ENCODE measurements at places on chromosomes 12 and 14.

DNA sequence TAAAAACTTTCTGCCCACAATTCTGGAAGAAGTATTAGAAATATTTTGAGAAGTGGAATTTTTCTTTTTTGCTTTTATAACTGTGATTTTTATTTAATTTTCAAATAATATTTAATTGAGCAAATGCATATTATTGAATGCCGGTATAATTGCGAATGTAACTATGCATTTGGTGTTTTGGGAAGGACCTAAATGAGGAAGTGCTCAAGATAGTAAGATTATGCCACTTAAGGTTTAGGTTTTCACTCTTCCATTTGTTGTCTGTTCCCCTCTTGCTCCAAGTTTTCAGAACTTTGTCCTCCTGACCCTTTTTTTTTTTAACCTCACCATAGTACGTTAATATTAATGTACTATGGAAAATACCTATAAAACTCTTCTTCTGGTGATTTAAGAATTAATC lies 85.8 kb downstream of the KIAA0586 start:
- no peak for DNase-seq

GRCh38 chr12:78697817-78698415 lies 166.7 kb upstream of the SYT1 start:
- DNase-seq = no peak

DNA sequence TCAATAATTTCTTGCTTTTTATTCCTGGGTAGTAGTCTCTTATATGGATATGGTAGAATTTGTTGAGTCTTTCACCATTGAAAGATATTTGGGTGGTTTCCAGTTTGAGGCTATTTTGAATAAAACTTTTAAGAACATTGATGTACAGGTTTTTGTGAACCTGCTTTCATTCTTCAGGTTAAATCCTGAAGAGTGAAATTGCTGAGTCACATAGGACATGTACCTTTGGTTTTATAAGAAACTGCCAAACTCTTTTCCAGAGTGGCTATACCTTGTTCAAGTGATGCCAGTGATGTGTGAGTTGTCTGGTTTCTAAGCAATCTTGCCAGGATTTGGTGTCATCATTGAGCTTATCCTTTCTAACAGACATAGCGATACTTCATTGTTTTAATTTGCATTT lies 184.6 kb upstream of the PZP start:
- DNase-seq = no peak

DNA sequence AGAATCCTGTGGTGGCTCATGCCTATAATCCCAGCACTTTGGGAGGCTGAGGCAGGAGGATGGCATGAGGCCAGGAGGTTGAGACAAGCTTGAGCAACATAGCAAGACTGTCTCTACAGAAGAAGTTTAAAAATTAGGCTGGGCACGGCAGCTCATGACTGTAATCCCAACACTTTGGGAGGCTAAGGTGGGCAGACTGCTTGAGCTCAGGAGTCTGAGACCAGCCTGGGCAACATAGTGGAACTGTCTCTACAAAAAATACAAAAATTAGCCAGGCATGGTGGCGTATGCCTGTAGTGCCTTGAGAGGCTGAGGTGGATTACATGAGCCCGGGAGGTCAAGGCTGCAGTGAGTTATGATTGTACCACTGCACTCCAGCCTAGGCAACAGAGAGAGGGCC lies 998 bp upstream of the CYP27B1 start:
- no peak for DNase-seq

DNA sequence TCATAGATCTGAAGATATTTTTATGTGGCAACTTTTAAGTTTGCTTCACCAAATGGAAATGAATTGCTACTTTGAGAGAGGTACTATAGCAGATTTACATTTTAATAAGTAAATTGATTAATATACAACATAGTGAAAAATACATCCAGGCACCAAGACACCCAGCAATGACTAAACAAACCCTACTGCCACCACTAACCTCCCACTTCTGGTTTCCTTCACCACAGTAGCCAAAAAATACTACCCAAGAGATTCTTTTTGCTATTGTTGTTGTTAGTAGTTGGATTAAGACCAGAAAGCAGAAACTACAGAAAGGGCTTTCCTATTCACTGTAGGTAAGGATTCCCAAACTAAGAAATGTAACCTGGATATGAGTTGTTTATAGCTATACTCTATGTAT lies 54.1 kb downstream of the COCH start:
- DNase-seq = no peak

DNA sequence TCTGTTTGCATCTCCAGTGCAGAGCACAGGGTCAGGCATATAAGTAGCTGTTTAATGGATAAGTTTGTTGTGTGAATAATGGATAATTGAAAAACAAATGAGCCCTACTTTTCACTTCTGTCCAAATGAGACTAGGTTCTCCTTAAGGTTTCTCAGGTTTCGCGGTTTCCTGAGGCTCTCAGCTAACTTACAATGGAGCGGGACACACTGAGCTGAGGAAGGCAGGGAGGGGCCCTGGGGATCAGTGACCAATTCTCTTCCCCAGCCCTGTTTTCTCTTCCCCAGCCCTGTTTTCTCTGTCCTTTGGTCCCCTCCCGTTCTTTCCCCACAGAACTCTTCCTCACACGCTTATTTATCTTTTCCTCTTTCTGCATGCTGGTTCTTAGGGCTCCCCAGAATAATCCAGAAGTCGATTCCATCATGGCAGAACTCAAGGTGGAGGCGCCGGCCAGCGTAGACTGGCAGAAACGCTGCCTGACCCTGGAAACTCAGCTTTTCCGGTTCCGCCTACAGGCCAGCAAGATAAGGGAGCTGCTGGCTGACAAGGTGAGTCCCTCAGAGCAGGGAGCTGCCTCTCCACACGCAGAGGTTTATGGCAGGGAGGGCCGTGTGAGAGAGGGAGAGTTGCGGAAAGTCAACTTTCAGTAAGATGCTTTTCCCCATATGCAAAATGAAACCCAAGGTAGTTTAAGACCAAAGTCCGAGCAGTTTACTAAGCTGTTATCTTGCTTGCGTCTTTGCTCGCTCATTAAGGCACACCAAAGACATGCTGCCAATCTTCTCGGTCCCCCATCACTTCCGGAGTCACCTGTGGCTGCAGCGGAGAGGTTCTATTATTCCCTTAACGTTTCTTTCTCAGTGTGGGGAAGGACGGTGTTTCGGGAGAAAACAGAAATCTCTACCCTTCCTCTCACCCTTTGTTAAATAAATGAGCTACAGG lies 8.6 kb downstream of the PLEKHH1 start:
- DNase-seq = no peak

DNA sequence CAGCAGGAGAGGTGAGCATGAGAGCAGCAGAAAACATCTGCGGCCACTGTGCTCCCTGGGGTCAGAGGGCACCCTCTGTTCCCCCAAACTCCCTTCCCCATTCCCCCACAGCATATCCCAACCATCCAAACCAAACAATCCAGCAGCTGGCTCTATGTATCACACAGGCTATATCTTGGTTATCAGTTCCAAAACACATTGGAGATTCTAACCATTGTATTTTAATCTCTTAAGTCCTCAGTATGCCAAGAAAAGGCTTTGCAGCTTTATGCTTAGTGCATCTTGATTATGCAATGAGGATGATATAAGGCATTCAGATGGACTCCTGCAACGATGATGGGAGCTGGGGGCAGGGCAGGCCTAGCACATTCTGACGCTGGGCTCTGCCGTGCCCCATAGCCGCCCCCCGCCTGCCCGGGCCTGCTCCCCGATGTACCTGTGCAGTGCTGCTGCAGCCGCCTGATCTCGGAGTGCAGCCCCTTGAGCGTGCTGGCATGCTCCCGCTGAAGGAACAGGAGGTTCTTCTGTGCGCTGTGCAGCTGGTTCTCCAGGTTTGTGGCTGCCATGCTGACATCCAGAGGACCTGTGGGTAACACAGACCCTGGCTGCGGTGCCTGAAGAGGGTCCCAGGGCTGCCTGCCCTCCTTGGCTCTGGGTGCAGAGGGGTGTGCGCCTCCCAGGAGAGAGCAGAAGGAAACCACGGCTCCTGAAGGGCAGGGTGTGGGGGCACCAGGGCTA lies 29.6 kb downstream of the CCDC92 start:
- no peak for DNase-seq

- DNase-seq = peak; percentile 90
Measured at GRCh38 chr12:123601602-123602489, at the start of gene DDX55. DDX55 (plus strand) TSS chr12:123602099; CDS start chr12:123602149, 50 bp downstream.

GRCh38 chr12:34625116-34625515 lies 602.8 kb downstream of the ALG10 start:
- DNase-seq = peak; percentile 44

GRCh38 chr12:12661086-12661856 lies 34.7 kb downstream of the GPR19 start:
- peak; percentile 56 for DNase-seq
